Upper lobe of right lung (tissue), 1 donor: ENCODE measurements at places on chromosomes 5 and 9.

- peak; percentile 87 for DNase-seq
Observed at GRCh38 chr5:173764332-173765028, 123.7 kb upstream of the CPEB4 start.

DNA sequence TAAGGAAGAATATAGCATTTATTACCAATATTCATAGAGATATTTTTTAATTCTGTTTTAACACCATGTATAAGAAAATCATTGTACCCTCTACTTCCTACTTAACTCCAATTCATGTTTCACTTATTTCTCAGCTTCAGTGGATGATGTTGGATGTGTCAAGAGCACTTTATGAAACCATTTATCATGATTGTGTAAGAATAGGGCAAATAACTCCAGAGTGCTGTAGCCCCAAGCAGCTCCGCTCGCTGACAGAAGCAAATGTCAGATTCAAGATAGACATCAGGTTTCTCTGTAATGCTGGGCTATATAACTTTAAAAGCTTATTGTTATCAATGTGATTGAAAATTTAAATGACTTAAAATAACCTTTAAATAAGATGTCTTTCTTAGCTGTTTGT lies 50.4 kb downstream of the MAST4 start:
- no peak for DNase-seq

DNA sequence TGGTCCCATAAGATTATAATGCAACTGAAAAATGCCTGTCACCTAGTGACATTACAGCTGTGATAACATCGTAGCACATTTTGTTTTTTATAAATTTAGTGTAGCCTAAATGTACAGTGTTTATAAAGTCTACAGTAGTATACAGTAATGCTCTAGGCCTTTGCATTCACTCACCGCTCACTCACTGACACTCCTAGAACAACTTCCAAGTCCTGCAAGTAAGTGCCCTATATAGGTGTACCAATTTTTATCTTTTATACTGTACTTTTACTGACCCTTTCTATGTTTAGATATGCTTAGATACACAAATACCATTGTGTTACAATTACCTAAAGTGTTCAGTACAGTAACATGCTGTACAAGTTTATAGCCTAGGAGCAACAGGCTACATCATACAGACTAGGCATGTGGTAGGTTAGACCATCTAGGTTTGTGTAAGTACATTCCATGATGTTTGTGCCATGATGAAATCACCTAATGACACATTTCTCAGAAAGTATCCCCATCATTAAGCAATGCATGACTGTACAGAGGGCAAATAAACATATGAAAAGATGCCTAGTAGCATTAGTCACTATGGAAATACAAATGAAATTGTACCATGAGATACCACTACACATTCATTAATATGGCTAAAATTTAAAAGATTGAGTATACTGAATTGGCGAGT lies 127.6 kb downstream of the TRPM6 start:
- no peak for DNase-seq

DNA sequence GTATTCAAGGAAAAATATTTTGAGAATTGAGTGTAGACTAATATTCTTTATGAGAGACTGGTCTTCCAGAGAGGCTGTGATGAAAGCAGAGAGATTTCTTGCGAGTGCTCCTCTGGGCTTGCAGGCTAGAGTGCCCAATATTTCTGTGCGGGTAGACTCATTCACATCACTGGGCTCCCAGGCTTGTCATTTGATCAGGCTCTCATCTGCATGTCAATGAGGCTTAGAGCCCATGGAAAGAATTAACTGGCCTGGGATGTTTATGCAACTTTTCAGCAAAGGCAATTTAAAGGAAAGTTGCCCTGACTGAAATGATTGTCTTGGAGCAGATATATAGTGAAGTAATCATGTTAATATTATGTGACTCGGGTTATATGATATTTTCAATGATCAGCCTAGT lies 42.3 kb downstream of the SNCAIP start:
- DNase-seq = no peak

DNA sequence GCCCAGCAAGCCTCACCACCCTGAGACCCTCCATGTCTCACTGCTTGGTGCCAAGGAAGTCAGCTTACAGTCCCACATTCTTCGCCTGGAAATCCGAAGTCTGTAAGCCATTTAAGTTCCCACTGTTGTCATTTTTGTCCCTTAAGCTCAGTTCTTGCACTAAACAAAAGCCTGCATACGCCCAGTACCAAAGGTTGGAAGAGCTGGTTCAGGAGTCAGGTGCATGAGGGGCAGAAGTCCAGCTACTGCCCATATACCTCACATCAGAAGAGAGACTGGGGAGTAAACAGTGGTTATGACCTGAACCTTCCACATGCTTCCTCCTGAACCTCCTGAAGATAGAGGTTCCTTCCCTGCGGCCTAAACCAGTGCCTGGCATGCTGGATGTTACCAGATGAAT lies 146.0 kb downstream of the FRMD3 start:
- no peak for DNase-seq

- DNase-seq = no peak
Observed at GRCh38 chr9:128178806-128179431, 12.5 kb downstream of the CIZ1 start.

GRCh38 chr5:62124266-62124665 lies 181.7 kb upstream of the KIF2A start:
- no peak for DNase-seq

GRCh38 chr5:8436924-8437323 lies 568.0 kb downstream of the MTRR start:
- DNase-seq = no peak

DNA sequence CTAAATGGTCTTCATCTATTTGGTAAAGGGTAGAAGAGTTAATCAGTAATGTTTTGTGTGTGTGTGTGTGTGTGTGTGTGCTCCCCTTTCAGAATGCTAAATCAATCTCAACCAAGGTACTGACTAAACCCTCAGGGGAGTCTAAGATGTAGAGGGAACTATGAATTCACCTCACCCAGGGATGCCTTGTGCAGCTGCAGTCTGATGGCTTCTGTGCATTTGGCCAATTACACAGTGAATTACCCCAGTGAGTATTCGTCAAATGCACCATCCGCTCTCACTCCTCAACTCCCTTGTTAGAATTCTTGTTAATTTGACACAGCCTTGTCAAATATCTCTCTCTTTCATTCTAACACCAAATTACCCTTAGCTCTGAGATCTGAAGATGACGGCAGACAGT lies 234.6 kb downstream of the GABRB2 start:
- no peak for DNase-seq

- DNase-seq = peak; percentile 61
Observed at GRCh38 chr5:37840053-37841034, 503 bp upstream of the GDNF start.

- DNase-seq = peak; percentile 67
Observed at GRCh38 chr9:113649054-113649453, 185.5 kb downstream of the RGS3 start.

DNA sequence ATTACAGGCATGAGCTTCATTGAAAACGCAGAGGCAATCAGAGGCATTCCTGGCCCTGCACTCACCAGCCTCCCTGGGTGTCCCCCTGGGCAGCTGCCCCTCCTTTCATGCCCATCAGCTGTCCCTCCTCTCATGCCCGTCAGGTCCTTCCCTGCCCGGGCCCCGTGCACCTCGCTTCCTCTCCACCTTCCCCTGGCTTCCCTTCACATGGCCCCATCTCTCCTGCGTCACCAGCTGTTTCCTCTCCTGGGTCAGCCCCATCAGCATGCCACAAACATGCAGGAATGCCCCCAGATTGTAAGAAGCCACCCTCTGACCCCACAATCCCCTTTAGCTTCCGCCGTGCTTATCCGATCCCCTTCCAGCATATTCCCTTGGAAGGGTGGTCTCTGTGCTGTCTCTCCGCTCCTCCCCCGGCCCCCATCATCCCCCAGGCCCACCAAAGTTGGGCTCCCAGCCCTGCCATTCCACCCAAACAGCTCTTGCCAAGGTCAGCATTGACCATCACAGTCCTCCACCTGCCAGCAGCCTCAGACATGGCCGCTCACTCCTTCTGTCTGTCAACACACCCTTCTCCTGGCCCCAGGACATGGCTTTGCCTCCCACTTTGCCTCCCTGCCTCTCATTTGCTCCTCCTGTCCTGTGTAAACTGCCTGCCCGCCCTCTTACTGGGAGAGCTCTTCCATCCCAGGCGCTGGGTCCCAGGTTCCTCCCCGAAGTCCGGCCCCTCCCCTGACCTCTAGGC lies 98.6 kb upstream of the IER5L start:
- DNase-seq = peak; percentile 52

DNA sequence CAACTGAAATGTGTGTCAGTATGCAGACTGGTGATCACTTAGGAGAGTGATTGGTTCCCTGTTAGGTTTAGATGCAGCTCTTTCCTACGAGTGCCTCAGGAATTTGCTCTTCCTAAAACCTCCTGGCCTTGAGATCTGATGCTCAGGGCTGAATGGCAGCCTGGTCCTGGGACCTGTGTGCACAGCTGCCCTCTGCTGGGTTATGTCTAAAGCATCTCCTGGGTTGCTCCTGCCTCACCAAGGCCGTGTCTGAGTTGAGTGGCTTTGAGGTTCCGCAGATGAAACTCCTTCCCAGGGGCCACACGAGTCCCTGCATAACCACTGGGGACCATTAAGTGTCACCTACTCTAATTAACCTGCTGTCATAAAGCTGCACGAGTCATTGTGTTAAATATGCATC lies 59.5 kb downstream of the MVB12B start:
- DNase-seq = no peak

DNA sequence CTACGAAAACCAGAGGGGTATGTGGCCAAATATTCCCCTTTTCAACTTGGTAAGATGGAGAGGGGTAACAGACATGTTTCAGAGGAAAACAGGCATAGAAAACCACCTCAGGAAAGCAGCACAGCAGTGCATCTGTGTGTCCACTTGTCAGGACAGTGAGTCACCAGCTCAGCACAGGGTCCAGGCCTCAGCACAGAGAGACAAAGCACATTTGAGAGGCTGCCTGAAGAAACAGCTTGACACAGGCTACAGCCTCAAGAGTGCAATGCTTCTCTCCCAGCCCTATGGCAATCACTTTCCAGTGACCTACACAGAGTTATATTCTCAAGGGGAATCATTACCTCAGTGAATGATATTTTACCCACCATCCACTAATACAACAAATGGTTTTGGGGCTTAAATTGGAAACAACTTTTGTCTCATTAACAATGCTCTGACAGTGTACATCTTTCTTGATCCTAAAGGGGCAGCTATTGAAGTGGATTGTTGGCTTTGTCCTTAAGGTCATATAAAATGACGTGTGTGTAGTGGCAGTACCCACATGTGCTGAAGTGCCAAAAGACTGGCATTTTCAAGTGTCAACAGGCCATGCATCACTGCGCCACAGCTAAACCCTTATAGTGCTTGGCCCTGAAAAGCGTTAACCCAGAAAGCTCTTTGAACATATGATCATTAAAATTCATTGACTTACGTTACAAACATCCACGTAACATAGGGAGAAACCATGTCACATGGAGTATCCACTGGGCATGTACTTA lies 46.4 kb downstream of the ERMP1 start:
- no peak for DNase-seq

GRCh38 chr5:92939428-92939827 lies 641.6 kb downstream of the NR2F1-AS1 start:
- DNase-seq = no peak

GRCh38 chr5:142600611-142601358 lies 85.1 kb downstream of the FGF1 start:
- no peak for DNase-seq

- no peak for DNase-seq
Observed at GRCh38 chr5:58904737-58905136, 321.9 kb downstream of the RAB3C start.

GRCh38 chr5:133907075-133907474 lies 61.4 kb downstream of the C5orf15 start:
- DNase-seq = no peak

GRCh38 chr5:83564069-83564749 lies 92.7 kb downstream of the VCAN start:
- DNase-seq = no peak

- DNase-seq = no peak
Observed at GRCh38 chr5:108437425-108437824, 55.5 kb upstream of the FBXL17 start.

- no peak for DNase-seq
Observed at GRCh38 chr5:30874241-30875034, 319.0 kb upstream of the CDH6 start.

- DNase-seq = peak; percentile 50
Observed at GRCh38 chr9:89872913-89873707, 268.3 kb downstream of the GADD45G start.

DNA sequence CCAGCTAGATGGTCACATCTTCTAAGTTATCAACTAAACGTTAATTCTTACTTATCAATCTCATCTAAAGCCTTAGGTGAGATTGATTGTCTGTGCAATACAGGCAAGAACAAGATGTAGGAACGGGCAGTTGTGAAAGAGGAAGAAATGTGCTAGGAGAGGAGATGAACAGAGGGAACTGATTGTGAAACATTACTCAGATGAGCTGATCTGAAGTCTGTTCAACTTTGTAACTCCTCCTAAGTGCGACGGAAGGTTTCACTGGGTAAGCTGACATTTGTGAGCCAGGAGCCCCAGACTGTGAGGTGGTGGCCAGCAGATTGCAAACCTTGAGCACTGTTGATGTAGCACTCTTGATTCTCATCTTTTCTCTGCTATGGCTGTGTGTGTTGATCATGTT lies 204.1 kb downstream of the CD180 start:
- no peak for DNase-seq

DNA sequence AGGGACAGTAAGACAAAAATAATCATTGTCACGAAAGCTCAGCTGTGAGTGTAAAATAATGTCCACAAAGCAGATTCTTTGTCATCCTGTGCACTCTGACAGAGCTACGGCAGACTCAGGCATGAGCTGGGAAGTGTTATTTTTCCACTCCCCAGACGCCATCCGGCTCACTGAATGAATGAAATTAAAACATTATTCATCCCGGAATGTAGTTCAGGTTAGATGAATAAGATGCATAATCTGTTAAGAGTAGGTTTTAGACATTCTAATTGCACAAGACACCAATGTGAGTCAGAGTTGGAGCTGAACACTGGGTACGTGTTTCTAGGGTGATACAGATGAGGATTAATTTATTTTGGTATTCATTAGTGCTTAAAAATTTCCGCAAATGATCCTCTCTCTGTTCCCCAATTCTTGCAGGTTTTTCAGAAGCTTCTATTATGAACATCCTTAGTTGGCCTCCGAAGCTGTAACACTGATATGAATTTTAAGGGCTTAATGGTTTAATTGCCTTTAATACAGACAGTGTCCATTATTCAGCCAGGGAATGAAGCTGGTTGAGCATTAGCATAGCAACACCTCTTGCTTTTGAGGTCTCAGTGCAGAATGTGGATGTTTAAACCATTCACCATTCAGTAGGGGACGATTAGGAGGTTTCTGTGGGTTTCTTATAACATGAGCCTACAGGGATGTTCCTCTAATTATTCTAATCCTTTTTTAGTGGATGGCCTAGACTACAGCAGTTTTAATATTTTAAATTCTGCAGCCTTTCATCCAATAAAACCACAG lies 65.6 kb upstream of the FRRS1L start:
- DNase-seq = no peak

GRCh38 chr5:160071516-160071915 lies 47.7 kb downstream of the PWWP2A start:
- DNase-seq = no peak

DNA sequence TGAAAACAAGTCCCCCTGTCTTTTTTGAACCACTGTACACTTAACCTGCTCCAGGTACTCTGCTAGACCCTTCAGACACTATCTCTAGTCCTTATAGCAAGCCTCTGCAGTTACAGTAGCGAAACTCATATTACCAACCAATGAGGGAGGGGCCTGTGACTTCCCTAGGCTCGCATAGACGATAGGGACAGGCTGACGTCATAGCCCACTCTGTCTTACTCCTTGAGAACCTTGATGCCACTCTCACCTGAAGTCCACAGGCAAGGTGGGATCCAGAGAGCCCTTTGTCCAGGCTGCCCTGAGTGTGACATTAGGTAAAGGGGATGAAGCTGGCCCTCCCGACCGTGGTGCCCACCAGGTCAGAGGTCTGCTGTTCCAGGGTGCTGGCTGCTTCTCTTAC lies 65.3 kb downstream of the ACTBL2 start:
- no peak for DNase-seq
